ENCODE measurements at places on chromosomes 5 and 9.

DNA sequence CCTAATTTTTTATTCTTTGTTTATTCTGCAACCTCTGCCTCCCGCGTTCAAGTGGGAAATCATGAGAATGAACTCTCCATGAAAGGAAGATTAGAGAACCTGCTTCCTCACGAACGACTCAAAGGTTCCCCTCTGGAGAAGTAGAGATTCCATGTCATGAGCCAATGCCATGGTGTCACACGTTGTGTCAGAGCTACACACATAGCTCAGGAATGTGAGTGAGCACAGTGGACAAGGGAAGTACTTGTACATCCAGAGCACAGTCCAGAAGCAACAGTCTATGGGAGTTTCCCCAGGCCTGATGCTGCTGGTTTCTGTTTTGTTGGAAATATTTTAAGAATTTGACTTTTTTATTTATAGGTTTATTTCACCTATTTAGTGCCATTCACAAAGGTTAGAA, 26.8 kb upstream of the PPP2CA start:
- no peak for DNase-seq

GRCh38 chr5:664343-664993, 28.7 kb downstream of the TPPP start:
- DNase-seq: no peak

- DNase-seq: no peak
Observed at GRCh38 chr5:58066557-58066956, 393.3 kb downstream of the PLK2 start.

GRCh38 chr9:3732077-3733038, 206.6 kb upstream of the RFX3 start:
- DNase-seq: peak; percentile 85

DNA sequence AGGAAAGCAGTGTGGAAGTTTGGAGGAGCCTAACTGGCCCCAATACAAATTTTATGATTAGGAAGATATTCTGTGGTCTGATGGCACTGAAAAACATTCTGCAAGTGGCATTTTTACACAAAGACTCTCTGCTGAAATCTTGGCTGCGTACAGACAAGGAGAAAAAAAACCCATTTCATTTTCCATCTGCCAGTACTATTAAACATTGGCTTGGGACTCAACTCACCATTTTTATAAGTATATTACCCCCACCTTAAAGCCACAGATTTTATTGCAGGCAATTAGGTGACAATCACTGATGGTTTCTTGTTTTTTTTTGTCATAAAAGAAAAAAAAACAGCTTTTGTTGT, 206.9 kb downstream of the PTTG1 start:
- DNase-seq: no peak

- no peak for DNase-seq
Observed at GRCh38 chr5:172487671-172488070, 33.3 kb upstream of the SH3PXD2B start.

DNA sequence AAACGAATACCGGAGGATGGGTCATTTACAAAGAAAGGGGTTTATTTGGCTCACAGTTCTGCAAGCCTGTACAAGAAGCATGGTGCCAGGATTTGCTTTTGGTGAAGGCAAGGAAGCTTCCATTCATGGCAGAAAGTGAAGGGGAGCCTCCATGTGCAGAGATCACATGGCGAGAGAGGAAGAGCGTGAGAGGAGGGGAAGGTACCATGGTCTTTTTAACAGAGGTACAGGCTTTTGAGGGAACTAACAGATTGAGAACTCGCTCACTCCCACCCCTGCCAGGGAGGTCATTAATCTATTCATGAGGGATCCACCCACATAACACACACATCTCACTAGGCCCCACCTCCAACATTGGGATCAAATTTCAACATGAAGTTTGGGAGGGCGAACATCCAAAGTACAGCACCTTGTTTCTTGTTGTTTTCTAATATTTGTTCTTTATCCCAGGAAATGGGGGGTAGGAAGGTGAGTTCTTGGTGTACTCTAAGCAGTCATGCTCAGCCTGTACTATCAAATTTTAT, 18.5 kb downstream of the TMC1 start:
- DNase-seq: no peak

- no peak for DNase-seq
Observed at GRCh38 chr5:55900068-55900467, 48.9 kb downstream of the IL31RA start.

All from HFF-Myc (cell line).